ENCODE measurements at places on chromosomes 7 and 10. TPM values are rescaled to one million over a fixed set of nuclear protein-coding genes. Genes with fewer than 3 reads are reported as not detected.

GRCh38 chr10:13681095-13681494 lies 94.3 kb downstream of the PRPF18 start:
- DNase-seq, result no peak

- DNase-seq, result no peak
These were observed 63.2 kb downstream of the ATE1 start for GRCh38 chr10:121864653-121865052.

DNA sequence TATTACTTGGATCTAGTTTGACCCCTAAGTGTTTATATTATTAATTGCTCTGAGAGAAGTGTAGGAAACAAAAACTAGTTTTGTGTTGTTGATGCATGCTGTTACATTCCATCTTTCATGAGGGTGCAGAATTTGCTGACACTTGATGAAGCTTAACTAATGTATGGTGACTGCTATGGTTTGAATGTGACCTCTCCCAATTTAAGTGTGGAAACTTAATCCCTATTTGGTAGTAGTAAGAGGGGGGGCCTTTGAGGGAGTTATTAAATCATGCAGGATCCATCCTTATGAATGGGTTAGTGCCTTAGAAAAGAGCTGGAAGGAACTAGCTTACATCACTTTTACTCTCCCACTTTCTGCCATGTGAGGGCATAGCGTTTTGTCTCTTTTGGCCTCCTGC lies 142.5 kb downstream of the PCLO start:
- DNase-seq, result no peak

The CLCN1 gene
- not detected for total RNA-seq

GRCh38 chr10:91805110-91805838 lies 7.0 kb downstream of the TNKS2 start:
- no peak for DNase-seq

The MAGI2 gene
- total RNA-seq, result 5.8 TPM

DNA sequence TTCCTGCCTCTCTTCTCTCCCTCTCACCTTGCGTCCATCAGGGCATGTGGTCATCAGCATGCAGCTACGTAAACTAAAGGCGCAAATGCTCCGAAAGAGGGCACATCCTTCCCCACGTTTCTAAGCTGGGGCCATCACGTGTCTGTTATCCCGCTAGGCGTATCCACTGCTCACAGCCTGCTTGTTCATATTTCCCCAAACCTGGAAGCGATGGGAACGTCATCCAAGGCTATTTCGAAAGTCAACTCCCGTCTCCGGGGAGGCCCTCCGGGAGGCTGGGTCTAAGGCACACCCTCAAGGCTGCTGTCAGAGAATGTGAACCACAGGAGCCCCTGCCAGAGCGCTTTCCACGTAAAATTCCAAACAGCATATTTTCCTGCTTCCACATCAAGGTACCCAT lies 199.2 kb downstream of the DIP2C start:
- no peak for DNase-seq

GRCh38 chr7:134737566-134738345 lies 41.7 kb upstream of the CALD1 start:
- peak; percentile 34 for DNase-seq

DNA sequence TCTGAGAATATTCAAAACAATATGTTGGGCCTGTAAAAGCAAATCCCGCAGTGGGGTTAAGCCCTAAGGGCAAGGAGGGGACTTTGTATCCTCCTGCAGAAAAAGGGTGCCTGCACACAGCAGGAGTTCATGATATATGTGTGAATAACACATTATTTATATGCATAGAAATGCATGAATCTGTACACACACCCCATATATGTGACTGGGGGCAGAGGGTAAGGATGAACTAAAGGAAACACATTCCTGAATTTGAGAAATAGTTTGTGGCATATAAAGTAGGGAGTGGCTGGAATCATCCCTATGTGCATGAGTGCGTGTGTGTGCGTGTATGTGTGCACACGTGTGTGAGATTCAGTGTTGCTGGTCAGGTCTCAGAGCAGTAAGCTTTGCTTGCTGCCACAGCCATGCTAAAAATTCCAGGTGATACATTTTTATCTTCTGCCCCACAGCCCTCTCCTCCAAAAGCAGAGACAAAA lies 18.9 kb downstream of the ENO4 start:
- no peak for DNase-seq

DNA sequence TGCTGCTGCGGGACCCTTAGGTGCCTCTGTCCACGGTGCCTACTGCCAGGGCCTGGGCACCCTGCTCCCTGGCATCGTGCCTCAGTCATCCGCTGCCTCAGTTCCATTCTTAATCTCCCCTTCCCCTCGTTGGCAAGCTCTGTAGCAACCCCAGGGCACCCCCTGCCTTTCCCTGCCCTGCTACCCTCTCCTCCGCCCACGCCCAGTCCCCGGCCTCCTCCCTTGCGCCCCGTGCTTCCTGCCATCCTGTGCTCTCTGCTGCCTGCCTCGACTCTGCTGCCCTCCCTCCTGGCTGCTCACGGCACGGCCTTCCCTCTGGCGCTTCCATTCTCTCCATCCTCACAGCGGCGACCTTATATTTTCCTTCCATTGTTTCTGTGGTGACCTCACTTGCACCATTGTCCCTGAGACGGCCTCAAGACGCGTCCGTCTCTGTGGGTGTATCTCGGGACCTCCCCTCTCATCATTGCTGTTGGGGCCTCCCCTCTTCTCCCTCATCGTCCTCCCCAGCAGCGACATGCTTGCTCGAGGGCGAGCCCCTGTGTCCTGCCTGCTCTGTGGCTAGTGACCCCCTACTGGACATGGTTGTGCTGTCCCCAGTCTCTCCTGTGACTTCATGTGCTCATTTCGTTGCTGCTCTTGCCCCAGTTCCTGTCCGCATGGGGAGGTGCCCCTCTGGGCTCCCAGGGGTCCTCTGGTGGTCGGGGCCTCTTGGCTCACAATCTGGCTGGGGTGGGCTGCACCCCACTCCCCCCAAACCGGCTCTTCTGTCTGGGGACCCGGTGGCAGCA lies 35.3 kb downstream of the AGAP3 start:
- peak; percentile 15 for DNase-seq

- DNase-seq, result no peak
These were observed 169.3 kb upstream of the AGK start for GRCh38 chr7:141381794-141382427.

GRCh38 chr7:107850216-107850615 lies 40.8 kb upstream of the DLD start:
- no peak for DNase-seq

Measured in endothelial cell of umbilical vein (primary cell).